ENCODE measurements at places on chromosomes 2 and 18.

- DNase-seq: no peak
Measured at GRCh38 chr2:125373293-125373692, 1282.7 kb upstream of the GYPC start.

GRCh38 chr18:59517446-59518165, 158.5 kb upstream of the LMAN1 start:
- no peak for DNase-seq

- DNase-seq: no peak
Measured at GRCh38 chr18:35190948-35191697, 49.7 kb upstream of the ZNF397 start.

DNA sequence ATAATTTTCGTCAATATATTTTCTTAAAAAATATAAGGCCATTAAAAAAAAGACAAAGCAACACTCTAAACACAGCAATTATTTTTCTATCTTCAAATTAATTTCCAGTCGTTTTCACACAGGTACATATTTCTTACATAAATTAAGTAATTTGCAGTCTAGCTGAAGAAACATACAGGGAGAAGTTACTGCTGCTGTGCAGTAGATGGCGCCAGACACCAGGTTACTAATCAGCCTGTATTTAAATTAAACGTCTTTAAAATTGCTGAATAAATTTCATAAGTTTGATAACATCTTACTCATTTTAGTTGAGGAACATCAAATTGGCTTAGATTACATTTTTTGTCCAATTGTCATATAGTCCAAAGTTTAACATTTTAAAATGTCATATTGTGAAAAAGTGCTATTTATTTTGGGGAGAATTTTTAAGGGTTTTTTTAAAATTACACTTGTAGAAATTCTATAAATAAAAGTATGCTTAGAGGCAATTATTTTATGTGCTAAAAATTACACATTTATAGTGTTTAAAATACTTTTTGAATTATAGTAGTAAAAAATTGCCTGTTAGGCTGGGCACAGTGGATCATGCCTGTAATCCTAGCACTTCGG, 88.4 kb downstream of the PMAIP1 start:
- DNase-seq: peak; percentile 41

DNA sequence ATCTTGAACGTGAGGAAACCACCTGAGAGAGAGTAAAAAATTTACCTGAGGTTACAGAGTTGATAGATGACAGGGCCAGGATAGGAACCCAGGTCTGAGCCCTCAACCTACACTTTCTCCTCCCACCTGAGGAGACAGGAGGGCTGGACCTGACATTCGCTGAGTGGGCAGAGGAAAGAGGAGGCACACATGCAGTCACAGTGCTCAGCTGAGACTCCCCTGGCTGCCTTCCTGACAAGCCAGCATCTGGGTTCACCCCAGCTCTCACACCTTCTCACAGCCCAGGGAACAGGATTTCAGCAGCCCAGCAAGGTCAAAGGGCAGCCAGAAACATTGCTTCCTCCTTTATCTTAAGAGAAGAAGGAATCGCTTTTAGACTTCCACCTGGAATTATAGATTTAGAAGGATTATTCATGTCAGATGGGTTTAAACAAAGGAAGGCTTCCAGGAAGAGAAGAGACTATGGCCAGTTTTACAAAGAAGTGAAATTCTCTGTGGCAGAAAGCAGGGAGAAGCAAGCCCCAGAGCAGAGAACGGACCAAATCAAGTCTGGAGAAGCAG, 18.1 kb upstream of the PKDCC start:
- no peak for DNase-seq

DNA sequence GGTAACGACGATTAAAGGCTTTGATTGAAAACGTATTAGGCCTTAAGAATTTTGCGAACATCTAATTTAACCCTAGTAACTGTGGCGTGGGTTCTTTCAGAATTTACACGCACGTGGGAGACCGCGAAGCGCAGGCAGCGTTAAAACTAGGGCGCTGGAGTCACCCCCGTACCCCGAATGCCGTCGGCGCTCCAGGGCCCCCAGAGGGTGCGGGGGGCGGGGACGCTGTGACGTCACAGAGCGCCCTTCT, 673 bp upstream of the SMCHD1 start:
- DNase-seq: peak; percentile 78

DNA sequence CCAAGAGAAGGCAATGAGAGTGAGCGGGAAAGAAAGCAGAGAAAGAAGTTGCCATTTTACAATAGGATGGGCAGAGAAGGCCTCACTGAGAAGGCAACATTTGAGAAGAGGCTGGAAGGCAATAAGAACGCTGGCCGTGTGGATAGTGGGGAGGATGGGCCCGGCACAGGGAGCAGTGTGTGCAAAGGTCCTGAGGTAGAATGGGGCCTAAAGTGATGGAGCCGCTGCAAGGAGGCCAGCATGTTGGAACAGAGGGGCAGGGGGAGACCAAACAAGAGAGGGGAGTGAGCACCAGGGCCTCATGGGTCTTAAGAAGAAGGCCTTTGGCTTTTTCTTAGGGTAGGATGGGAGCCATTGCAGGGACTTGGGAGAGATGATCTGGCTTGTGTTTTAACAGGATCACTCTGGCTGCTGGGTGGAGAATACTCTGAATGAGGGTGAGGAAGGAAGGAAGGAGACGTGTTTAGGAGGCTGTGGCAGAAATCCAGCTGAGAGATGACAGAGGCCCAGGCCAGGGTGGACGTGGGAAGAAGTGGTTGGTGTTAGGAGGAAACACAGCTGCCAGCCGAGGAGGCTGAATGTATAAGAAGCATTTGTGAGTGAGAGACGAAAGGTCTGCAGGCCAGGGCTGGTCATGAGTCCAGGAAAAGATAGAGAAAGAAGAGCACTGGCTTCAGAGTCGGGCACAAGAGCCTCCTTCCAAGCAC, 159.8 kb downstream of the KLHL29 start:
- DNase-seq: no peak

GRCh38 chr2:127857265-127857808, 618 bp downstream of the POLR2D start:
- DNase-seq: peak; percentile 15

All from activated naive CD4-positive, alpha-beta T cell treated with anti-CD3 and anti-CD28 coated beads, Interleukin-2, amount 50 U/mL, for 16 hours (primary cell).